A172 (cell line): ENCODE measurements at places on chromosomes 3 and 15. TPM values are rescaled to one million over a fixed set of nuclear protein-coding genes. Genes with fewer than 3 reads are reported as not detected.

GRCh38 chr3:55884066-55884465, 397.0 kb upstream of the WNT5A start:
- DNase-seq: no peak

DNA sequence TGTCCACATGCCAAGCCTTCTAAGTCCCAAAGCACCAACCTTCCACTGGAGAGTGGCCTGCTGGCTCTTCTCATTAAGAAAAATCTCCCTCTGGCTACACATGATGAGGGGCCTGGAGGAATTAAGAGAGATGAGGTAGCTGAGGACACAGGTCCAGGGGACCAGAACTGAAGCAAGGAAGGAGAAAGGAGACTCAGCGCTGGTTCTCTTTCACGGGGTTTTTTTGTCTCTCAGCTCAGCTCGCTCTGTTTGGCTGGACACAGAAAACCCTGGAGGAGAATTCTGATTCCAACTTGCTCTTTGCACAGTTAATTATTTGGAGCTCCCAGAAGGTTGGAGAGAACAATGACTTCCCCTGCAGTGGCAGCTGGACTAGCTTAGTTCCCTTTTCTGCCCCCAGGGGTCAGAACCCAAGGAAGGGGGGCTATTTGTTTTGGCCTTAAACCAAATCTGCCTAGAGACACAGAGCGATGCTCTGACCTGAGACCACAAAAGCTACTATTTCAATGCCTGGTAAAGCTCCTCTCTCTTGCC, 507.6 kb downstream of the FHIT start:
- DNase-seq: no peak

GRCh38 chr15:28023933-28024888, 74.9 kb downstream of the OCA2 start:
- DNase-seq: no peak

GRCh38 chr3:9351709-9352126, 11.1 kb upstream of the THUMPD3 start:
- DNase-seq: no peak

The SPINK8 gene
- not detected in 2 replicates for total RNA-seq
